ENCODE measurements at places on chromosomes 1 and 21.

- no peak for DNase-seq
These were observed 96.6 kb upstream of the ZNF281 start for GRCh38 chr1:200506471-200506870.

DNA sequence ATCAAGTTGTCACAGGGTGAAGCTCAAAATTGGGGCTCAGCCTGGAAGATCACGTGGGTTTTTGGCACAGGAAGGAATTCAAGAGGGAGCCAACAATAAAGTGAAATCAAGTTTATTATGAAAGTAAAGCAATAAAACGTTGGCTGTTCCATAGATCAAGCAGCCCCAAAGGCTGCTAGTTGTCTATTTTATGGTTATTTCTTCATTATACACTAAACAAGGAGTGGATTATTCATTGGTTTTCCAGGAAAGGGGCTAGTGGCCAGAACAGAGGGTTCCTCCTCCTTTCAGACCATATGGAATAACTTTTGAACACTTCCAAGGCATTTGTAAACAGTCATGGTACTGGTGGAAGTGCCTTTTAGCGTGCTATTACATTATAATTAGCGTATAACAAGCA is 723.5 kb upstream of the ADAMTS5 start:
- DNase-seq = no peak

GRCh38 chr1:1989789-1990188 is 13.8 kb downstream of the CFAP74 start:
- no peak for DNase-seq

GRCh38 chr1:38235705-38236104 is 189.1 kb upstream of the POU3F1 start:
- no peak for DNase-seq

- DNase-seq = no peak
These were observed 68.7 kb downstream of the LMX1A start for GRCh38 chr1:165287781-165288180.

DNA sequence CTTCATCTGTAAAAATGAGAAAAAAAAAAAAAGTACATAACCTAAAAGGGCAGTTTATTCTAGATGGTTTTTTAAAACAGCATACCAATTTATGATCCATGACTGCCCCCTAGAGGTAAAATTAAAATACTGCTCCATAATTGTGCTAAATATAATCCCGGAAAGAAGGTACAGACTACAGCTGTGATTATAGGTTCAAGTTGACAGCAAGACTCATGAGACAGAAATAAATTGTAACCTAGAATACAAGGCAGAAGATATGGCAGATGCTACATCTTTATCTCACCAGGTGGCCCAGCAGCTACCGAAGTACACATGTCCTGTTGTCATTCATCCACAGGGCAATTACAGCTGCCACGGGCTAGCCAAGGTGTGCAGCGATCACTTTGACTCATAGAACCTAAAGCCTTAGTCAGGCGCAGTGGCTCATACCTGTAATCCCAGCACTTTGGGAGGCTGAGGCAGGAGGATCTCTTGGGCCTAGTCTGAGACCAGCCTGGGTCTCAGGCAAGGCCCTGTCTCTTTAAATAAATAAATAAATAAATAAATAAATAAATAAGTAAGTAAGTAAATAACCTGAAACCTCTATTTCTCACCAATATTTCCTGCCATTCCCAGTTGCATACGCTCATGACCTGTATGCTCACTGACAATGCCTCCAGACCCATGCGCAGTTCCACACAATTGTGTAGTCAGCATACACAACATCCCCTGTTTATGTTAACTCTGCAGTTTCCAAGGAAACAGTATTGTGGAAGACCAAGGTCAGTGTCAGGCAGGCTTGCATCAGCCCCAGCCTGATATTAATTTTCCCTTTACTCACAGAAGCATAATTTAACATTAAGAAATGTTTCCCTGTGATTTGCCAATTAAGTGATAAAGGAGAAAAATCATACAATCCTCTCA is 18.3 kb upstream of the PPIE start:
- DNase-seq = peak; percentile 32

DNA sequence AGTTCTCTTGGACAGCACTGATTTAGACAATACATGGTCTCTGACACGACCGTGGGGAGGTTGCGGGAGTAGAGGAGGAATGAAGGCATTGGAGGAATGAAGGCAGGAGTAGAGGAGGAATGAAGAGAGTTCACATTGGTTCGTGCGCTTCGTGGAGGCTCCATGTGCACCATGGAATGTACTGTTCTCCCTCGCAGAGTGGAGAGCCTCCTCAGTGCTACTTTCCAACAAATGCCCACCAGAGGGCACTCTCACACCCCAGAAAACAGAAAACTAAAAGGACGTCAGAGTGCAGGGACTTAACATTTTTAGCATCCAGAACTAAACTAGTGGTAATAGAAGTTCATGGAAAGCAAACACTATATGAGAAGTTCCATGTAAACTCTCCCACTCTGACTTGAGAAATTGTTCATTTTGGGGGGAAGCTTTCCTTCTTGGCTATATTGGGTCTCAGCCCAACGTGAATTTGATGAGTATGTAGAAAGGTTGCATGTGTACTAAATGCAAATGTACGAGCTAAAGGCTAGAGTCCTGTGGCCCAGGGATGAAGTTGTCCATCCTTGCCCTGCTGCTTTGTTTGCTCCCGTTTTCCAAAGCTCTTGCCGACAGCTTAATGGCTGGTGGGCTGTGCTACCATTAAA is 211.6 kb downstream of the LMX1A start:
- DNase-seq = peak; percentile 80

GRCh38 chr21:35563885-35564451 is 496.4 kb downstream of the SETD4 start:
- no peak for DNase-seq

GRCh38 chr1:96926176-96926575 is 204.6 kb downstream of the PTBP2 start:
- no peak for DNase-seq

DNA sequence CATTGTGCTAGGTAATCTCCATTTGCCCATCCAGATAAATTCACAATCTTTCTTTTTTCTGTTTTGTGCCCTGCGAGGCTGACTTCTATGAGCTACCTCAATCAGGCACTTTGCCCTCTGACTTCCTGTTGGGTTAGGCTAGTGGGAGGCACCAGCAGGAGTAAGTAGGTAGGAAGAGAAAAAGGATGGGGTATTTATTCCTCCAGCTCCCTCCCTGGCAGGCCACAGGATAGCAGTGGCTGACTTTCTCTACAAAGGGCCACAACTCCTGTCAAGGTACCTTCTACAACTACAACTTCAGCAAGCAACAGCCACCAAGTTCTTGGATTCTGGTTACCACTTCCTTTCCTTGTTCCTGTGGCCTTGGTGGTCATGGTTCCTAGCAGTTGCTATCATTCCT is 18.8 kb upstream of the GORAB start:
- no peak for DNase-seq

- no peak for DNase-seq
These were observed 131.9 kb downstream of the CRB1 start for GRCh38 chr1:197399755-197400521.

- DNase-seq = no peak
These were observed 36.4 kb downstream of the OLFML2B start for GRCh38 chr1:161987303-161987702.

DNA sequence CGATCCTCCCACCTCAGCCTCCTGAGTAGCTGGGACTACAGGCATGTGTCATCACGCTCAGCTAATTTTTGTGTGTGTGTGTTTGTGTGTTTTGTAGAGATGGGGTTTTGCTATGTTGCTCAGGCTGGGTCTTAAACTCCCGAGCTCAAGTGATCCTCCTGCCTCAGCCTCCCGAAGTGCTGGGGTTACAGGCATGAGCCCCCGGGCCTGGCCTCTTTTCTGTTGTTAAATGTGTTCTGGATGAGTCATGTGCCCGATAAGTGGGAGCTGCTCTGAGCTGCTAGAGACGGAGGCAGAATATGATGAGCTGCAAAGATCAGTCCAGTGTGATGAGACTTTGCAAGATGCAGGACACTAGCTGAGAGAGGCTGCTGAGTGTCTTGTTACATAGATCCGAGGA is 75.5 kb downstream of the VPS13D start:
- DNase-seq = no peak

GRCh38 chr1:20380616-20381035 is 90.0 kb downstream of the VWA5B1 start:
- no peak for DNase-seq

GRCh38 chr1:7229696-7230631 is 444.7 kb downstream of the CAMTA1 start:
- no peak for DNase-seq

DNA sequence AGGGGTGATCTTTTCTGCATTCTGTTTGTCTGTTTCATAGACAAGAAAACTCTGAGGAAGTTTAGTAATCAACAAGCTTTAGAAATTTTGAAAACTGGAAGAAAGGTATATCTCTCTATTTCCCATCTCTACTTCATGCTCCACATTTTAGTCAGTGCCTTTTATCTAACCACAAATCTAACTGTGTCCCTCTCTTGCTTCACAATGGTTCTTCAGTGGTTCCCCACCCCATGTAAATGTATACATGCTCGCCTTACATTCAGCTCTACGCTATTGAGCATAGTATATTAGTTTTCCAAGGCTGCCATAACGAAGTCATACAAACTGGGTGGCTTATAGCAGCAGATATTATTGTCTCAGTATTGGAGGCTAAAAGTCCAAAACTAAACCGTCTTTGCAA is 14.4 kb upstream of the SAMSN1 start:
- no peak for DNase-seq

DNA sequence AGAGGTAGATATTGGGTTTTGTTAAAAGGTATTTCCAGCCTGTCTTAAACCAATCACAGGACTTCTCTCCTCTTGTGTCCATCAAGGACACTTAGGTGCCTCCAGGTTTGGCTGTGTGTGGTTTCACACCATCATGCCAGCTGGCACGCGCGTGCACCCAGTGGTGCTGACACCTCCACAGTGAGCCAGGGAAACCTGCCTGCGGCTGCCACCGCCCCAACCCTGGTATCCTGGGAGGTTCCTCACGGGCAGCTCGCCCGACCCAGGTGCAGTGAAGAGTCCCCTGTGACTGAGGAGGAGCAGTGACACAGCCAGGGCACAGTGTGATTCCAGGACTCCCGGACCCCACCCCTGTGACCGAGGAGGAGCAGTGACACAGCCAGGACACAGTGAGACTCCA is 13.2 kb upstream of the COL6A2 start:
- DNase-seq = no peak

GRCh38 chr1:172708452-172708851 is 49.5 kb downstream of the FASLG start:
- DNase-seq = no peak

GRCh38 chr1:44650159-44650831 is 24.0 kb downstream of the TMEM53 start:
- DNase-seq = no peak

- DNase-seq = no peak
These were observed 691.4 kb downstream of the ADGRL2 start for GRCh38 chr1:82492159-82492558.

GRCh38 chr1:117699953-117700352 is 94.1 kb downstream of the TENT5C start:
- no peak for DNase-seq

DNA sequence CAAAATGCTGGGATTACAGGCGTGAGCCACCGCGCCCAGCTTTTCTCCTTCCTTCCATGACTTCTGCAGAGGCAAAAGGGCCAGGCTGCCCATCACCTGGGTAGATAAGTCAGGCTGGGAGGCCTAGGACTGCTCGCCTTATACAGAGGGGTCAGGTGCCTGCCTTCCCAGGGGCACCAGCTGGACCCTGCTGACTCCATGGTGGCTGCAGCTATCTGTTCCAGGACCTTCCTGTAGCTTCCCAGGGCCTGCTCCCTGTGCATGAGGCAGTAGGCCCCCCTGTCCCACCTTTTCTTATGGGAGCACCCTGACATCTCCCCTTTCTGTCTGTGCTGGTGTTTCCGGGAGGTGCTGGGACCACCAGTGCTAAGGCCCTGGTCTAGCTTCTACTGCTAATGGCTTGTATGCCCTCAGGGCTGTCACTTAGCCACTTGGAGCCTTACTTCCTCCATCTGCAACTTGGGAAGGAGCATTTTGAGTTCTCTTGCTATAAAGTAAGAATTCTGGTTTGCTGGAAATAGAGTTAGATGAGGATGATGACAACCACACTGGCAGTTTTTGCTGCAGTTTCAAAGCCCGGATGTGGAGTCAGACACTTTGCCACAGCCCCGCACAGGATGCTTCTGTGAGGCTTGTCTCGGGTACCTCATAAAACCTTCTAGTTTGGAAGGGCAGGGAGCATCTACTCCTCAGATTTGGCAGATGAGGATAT is 14.4 kb downstream of the SOX13 start:
- DNase-seq = no peak

DNA sequence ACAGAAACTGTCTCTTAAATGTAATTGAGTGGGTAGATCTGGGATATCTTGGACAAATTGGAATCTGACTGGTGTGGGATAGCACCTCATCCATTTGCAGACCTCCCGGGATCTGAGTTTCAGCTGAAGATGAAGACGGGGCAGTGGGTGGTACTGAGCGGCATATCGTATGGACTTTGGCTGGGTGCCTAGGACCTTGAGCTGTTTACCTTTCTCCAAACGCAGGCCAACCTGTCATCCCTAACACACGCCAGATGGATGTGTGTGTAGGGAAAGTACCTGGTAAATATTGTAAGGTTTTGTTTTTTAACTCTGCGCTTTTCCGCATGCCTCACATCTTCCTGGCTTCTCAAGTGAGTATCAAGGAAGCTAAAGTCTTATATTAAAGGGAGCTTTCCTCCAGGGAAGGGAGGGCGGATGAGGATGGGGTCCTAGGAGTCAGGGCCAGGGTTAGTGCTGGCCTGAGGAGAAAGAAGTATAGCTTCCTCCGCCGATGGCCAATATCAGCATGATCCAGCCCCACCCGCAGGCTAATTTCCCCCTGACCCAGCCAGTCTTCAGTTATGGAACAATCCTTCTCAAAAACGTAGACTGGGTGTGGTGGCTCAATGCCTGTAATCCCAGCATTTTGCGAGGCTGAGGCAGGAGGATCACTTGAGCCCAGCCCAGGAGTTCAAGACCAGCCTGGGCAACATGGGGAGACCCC is 26.2 kb downstream of the ATP8B2 start:
- no peak for DNase-seq

DNA sequence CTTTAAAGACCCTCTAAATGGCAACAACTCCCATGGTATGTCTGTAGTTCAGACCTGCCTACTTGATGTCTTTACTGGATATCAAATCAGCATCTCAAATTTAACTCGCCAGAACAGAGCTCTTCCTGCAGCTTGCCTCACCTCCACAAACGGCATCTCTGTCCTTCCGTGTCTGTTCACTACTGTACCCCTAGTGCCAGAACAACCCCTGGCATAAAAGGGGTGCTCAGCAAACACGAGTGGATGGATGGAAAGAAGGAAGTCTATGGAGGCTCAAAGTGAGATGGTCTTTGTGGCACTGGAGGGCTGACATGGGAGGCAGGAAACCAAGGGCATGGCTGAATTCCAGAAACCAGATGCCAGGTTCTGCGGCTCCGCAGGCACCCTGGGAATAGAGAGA is 22.7 kb downstream of the MRPL37 start:
- no peak for DNase-seq
